Kasumi-1 (cell line): ENCODE measurements at places on chromosomes 4 and X.

DNA sequence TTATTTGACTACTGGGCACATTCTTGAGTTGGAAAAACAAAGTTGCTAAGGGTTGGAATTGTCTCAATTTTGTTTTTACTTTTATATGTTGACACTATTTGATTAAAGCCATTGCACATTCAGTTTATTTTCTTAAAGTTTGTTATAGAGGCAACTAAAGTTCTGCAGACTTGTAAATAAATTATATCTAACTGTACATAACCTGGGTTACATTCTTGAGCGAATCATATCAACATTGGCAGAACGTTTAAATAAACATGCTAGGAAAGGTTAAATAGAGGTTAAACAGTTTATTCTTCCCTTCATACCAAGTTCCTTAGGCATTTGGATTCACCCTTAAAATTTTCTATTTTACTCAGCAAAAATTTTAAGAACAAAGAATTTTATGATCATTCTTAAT is 74.5 kb downstream of the UCHL1 start:
- DNase-seq: no peak

DNA sequence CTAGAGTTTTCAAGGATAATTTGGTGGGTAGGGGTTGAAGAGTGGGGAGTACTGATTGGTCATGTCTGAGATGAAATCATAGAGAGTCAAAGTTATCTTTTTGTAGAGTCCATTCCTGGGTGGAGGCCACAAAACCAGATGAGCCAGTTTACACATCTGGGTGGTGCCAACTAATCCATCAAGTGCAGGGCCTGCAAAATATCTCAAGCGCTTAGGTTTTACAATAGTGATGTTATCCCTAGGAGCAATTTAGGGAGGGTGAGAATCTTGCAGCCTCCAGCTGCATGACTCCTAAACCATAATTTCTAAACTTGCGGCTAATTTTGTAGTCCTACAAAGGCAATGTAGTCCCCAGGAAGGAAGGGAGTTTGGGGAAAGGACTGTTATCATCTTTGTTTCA is 988.3 kb upstream of the LCORL start:
- no peak for DNase-seq

GRCh38 chr4:46249516-46249915 is 125.7 kb upstream of the GABRG1 start:
- DNase-seq: no peak

DNA sequence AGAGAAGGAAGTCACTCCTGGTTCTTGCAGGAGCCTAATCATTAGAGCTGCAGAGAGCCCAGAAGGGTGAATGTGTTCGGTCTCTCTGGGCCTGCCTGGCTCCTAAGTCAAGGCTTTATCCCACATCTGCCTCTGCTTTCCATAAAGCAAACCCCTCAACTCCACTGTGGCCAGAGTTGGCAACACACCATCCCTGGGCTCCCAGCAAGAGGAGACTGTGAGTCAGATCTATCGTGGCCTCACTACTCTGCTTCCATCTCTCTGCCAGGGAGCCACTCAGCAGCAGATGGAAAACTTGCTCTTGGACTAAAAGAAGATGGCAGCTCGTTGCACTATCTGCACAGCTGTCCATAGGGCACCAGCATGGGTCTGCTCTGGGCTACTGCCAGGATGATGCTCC is 348.2 kb downstream of the FBXW7 start:
- no peak for DNase-seq

- no peak for DNase-seq
Observed at GRCh38 chr4:2534904-2535375, 1.5 kb upstream of the FAM193A start.

GRCh38 chrX:154046940-154047610 is 27.4 kb upstream of the IRAK1 start:
- no peak for DNase-seq

GRCh38 chr4:121898150-121898549 is 27.9 kb upstream of the BBS7 start:
- DNase-seq: peak; percentile 13

DNA sequence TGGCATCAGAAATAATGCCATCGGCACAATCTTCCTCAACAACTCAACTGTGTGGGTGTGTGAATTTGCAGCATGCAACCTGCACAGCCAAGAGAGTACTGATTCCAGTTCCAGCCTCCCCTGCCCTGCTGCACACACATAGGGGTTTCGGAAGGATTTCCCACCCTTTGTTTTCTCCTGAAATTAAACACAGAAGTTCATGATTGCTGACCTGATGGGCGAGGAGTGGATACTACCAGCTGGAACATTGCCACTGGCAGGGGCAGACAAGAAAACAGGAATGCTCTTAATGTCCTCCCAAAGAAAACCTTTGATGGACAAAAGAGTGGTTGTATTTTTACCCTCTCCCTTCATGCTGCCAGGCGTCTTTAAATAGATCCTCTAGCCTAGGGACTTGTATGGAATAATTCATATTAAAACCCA is 4.8 kb downstream of the NDP start:
- no peak for DNase-seq

GRCh38 chr4:67754288-67754687 is at the start of gene GNRHR:
TSS of gene GNRHR (minus strand) at chr4:67754388. CDS start at chr4:67754335, 53 bp downstream.
- DNase-seq: no peak
